ENCODE measurements at places on chromosomes 5 and 9.
A peak's percentile ranks its signal among the peaks of the same experiment; 100 is the strongest.

DNA sequence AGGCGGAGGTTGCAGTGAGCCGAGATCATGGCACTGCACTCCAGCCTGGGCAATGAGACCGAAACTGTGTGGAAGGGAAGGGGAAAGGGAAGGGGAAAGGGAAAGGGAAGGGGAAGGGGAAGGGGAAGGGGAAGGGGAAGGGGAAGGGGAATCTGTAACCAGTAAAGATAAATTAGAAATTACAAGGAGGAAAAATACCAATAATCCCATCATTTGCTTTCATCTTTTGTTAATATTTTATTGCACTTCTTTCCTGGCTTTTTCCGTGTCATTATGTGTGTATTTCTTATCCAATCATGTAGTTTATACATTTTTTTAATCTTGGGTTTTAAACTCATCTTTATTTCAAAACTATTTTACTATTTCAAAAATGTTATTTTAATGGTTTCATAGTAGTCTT is 29.6 kb upstream of the MRPS30 start:
- DNase-seq: no peak

- peak; percentile 63 for DNase-seq
Measured at GRCh38 chr9:114387680-114388356, at the start of gene AKNA. TSS of gene AKNA (minus strand) at chr9:114387982. CDS start at chr9:114381333, 6,649 bp downstream.

- no peak for DNase-seq
Measured at GRCh38 chr5:56128113-56128512, 105.0 kb downstream of the ANKRD55 start.

- DNase-seq: no peak
Measured at GRCh38 chr5:134099939-134100282, 14.6 kb upstream of the TCF7 start.

- DNase-seq: no peak
Measured at GRCh38 chr5:20678814-20679298, 690.9 kb upstream of the CDH18 start.

GRCh38 chr5:138241688-138242571 is 28.8 kb upstream of the CDC23 start:
- no peak for DNase-seq
